ENCODE measurements at places on chromosomes 16 and 17.

GRCh38 chr16:66899310-66899944 is 19.1 kb downstream of the PDP2 start:
- DNase-seq = no peak

- peak; percentile 30 for DNase-seq
Measured at GRCh38 chr16:12087901-12088421, 111.4 kb downstream of the SNX29 start.

- DNase-seq = peak; percentile 53
Measured at GRCh38 chr16:67562918-67563707, 787 bp downstream of the CTCF start.

GRCh38 chr17:70017112-70017511 is 57.9 kb upstream of the KCNJ16 start:
- DNase-seq = no peak

GRCh38 chr16:66801320-66802105 is at the start of gene TERB1:
Gene TERB1 (minus strand): TSS chr16:66801584. CDS start chr16:66796798, 4,786 bp downstream.
- no peak for DNase-seq

DNA sequence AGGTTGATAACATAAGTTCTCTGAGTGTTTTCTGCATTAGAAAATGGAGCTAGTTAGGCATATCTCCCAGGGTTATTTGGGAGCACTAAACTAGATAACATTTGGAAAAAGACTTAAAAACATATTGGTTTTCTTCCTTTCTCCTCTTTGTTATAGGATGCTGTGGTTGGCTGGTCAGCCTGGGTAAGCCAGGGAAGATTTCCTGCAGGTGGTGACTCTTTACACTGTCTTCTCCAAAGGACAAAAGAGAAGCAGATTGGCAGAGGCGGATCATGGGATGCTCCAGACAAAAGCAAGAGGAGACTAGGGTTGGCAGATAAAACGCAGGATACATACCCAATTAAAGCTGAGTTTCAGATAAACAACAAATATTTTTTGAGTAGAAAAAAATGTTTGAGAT is 6.2 kb upstream of the CRYBA1 start:
- no peak for DNase-seq

DNA sequence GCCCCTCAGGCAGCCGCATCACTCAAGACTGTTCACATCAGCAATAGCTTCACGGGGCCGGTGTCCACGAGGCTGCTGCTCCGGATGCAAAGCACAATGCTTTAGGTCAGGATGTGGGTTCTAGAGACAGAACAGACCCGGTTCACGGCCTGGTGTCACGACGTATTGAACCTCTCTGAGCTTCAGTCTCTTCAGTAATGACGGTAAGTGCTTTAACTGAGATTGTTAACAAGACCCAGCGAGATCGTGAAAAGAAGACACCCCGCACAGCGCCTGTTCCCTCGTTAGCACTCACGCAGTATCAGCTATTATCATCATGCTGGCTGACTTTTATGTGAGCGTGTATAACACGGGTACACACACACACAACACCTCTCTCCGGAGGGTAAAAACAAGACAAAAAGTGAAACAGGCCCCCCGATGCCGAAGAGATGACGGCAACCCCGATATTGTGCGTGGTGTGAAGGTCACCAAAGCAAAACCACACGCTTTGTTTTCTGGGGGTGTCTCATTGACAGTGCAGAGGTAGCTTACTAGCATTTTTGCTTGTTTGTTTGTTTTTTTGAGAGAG is 21.4 kb upstream of the ABR start:
- DNase-seq = peak; percentile 55

GRCh38 chr16:12455287-12455798 is 348.3 kb downstream of the CPPED1 start:
- DNase-seq = peak; percentile 21

DNA sequence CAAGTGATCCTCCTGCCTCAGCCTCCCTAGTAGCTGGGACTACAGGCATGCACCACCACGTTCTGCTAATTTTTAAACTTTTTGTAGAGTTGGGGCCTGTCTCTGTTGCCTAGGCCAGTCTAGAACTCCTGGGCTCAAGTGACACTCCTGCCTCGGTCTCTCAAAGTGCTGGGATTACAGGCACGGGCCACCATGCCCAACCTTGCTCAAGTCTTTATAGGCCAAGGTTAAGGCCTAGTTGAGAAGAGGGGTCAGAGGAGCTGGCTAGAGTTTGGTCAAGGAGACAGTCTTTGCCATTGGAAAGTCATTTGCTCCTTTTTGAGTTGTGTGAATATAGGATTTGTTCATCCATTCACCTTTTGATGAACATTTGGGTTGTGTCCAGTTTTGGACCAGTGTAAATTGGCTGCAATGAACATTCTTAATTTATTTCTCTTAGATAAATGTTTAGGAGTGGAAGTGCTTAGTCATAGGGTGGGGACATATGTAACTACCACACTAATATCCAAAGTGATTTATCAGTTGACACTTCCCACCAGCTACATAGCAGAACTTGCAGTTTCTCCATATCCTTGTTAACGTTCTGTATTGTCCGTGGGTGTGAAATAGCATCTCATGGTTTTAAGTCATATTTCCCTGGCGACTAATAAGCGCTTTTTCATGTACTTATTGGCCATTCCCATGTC is 30.7 kb upstream of the ARHGAP17 start:
- no peak for DNase-seq

DNA sequence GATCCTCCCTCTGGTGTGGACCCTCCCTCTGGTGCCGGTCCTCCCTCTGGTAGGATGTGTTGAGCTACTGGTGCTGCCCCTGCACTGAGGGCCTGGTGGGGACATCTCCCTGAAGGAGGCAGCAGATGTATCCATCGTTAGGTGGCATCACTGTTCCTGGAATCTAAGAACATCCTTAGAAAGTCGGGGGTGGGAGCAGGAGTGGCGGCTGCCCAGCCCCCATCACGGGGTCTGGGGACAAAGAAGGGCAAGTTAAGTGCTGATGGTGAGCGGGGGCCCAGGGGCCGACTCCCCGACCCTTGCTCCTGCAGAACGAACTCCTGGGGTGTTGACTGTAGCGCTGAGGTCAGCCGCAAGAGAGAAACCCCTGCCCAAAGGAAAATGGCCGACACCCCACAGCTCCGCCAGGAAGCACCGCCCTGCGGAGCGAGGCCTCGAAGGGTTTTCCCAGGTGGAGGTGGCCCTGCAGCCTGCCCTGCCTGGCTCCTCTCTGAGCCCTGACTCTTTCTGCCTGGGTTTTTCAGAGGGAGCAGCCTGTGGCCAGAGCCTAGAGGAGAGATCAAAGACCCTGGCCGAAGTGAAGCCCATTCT is 5.5 kb downstream of the CTU2 start:
- no peak for DNase-seq

- DNase-seq = no peak
Measured at GRCh38 chr16:47991491-47991890, 164.3 kb downstream of the ABCC12 start.

DNA sequence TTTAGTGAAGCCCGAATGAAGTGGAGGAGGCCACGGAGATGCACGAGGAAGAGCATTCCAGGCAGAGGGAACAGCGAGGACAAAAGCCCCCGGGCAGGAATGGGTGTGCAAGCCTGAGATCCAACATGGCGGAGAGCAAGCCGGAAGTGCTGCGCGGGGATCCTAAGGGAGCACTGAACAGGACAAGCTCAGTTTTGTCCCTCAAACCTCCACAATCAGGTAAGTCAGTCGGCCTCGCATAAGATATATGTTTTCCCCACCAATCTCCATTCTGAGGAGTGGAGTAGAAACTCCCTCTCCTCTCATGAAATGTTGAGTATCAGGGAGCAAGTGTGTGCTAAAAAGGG is 32.9 kb upstream of the USP22 start:
- no peak for DNase-seq

DNA sequence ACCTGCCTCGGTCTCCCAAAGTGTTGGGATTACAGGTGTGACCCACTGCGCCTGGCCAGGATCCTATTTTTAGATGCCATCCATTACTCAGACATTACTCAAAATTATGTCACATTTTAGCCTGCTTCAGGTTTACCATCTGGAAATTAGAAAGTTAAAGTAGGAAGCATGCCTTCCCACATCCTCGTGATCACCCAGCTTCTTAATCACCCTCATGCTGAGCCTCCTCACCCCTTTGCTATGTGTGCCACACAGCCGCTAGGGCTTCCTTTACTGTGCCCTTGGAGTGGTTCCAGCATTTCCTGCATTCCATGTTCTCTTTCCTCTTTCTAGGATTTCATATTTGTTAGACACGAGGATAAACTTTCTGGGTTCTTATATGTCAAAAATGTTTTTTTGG is 9.3 kb downstream of the ADORA2B start:
- DNase-seq = no peak

GRCh38 chr17:16935241-16935663 is 36.7 kb downstream of the TNFRSF13B start:
- no peak for DNase-seq

GRCh38 chr17:77279448-77280303 is 138.9 kb downstream of the SEC14L1 start:
- no peak for DNase-seq

Data from CD4-positive, alpha-beta T cell treated with Interleukin-4 for 4 hours (primary cell).